ENCODE measurements at places on chromosomes 16 and 17. TPM values are rescaled to one million over a fixed set of nuclear protein-coding genes. Genes with fewer than 3 reads are reported as not detected.

KRTAP9-4 gene
- not detected for polyA plus RNA-seq

RSPRY1 gene
- 43.9 TPM for polyA plus RNA-seq

C16orf96 gene
- polyA plus RNA-seq = not detected

CFAP97D1 gene
- polyA plus RNA-seq = not detected

TMEM170A gene
- 10.3 TPM for polyA plus RNA-seq

CSH2 gene
- not detected for polyA plus RNA-seq

TAC4 gene
- polyA plus RNA-seq = not detected

PLCG2 gene
- 0.39 TPM for polyA plus RNA-seq

KRT27 gene
- not detected for polyA plus RNA-seq

SPATA33 gene
- 7.5 TPM for polyA plus RNA-seq

PPP1R9B gene
- 3.2 TPM for polyA plus RNA-seq

CDRT15 gene
- polyA plus RNA-seq = not detected

TOP2A gene
- 39.6 TPM for polyA plus RNA-seq

PDF gene
- 18.0 TPM for polyA plus RNA-seq

TBC1D3L gene
- 3.5 TPM for polyA plus RNA-seq

CD300LD gene
- not detected for polyA plus RNA-seq

ZNF597 gene
- 2.2 TPM for polyA plus RNA-seq

PRCD gene
- 0.93 TPM for polyA plus RNA-seq

CYTH1 gene
- 11.7 TPM for polyA plus RNA-seq

FA2H gene
- not detected for polyA plus RNA-seq

TMEM92 gene
- polyA plus RNA-seq = 0.61 TPM

TSPAN10 gene
- 3.4 TPM for polyA plus RNA-seq

KCNH6 gene
- not detected for polyA plus RNA-seq

NEUROD2 gene
- not detected for polyA plus RNA-seq

RABEP1 gene
- polyA plus RNA-seq = 33.1 TPM

CPNE2 gene
- 11.6 TPM for polyA plus RNA-seq

FBXW10 gene
- polyA plus RNA-seq = not detected

GUCY2D gene
- polyA plus RNA-seq = not detected

KRT222 gene
- not detected for polyA plus RNA-seq

TBC1D3I gene
- polyA plus RNA-seq = not detected

DPEP3 gene
- not detected for polyA plus RNA-seq

CA7 gene
- not detected for polyA plus RNA-seq

HOXB5 gene
- polyA plus RNA-seq = 2.0 TPM

HBQ1 gene
- polyA plus RNA-seq = not detected

ECI1 gene
- polyA plus RNA-seq = 106 TPM

LITAFD gene
- not detected for polyA plus RNA-seq

TMIGD1 gene
- not detected for polyA plus RNA-seq

VASN gene
- 169 TPM for polyA plus RNA-seq

Data from GM23248 (cell line).